GM23338 (cell line): ENCODE measurements at places on chromosomes 16 and 17.

DNA sequence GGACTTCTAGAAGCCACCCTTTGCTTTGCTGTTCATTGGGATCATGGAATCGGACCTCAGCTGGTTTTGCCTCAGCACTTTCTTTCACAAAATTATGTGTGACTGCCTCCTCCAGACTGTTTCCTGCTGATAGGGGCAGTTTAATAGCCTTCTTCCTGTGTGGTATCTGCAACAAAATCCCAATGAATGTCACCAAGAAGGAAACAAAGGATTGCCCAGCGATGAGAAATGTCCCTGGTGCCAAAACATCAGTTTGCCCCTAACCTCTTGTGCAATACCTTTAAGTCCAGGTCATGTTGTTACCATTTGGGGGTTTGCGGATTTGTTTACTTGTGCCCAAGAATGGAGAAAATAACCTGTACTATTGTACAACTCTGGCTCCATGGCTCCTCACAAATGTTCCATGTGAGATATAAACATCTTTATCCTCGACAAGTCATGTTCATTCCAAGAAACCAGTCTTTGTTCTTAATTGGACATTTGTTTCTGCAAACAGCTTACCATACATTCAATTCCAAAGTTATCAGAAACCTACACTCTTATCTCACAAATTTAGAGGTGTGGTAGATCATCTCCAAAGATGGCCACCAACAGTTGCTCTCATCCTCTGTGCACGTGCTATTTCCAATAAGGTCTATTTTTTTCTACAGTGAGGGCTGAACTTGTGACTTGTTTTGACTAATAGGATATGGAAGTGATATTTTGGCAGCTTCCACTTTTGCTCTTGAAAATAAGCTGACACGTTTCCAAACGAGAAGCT is 14.8 kb downstream of the TAC4 start:
- DNase-seq, result no peak
- peaks cover 18% of the 10 kb centered on the region; the same call in 1 of the 2 replicates for H3K36me3 ChIP-seq
- no peaks in the 10 kb centered on the region for H3K27me3 ChIP-seq
- H3K4me3 ChIP-seq, result no peak overlapping the region
- H3K27ac ChIP-seq, result 0 out of 2 replicates have a peak overlapping the region, but pooled peaks have one; percentile 26

DNA sequence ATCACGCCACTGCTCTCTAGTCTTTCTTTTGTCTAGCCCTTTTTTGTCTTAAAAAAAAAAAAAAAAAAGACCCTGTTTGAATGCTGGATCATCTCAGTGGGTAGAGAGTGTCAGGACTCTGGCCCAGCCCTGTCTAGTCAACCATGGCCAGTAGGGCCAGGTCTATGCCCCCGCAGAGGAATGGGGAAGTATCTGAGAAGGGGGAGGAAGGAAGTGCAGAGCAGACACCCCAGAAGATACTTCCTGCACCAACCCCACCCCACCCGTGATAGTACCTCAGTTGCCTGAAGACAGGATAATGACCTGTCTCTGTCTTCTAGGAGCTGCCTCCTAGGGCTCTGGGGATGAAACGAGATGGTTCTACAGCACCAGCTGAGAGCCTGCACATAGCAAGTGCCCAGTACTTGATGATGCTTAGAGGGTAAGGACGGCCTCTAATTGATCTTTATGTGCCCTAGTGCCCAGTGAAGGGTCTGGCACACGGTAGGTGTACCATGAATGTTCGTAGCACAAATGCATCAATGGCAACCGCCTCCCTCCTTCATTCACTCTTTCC is 55.4 kb downstream of the ABAT start:
- H3K4me3 ChIP-seq, result no peak overlapping the region
- no peaks in the 10 kb centered on the region for H3K36me3 ChIP-seq
- H3K27me3 ChIP-seq, result no peaks in the 10 kb centered on the region
- no peak for DNase-seq

DNA sequence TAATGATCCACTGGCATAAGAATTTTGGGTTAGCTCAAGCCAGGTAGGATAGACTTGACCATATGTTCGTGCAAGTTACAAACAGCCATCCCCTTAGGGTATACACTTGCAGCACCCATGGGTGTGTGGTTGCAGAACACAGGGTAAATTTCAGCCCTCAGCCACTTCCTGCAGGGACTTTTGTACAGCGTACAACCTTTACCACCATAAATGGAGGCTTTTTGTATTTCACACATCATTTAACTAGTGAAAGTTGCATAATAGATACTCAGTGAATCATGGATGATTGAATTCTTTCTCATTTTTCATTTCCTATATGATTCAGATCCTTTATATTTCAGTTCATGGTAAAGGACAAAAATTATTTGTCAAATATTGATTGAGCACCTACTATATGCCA is 473.9 kb downstream of the CDH13 start:
- H3K4me1 ChIP-seq, result no peaks in the 10 kb centered on the region
- no peaks in the 10 kb centered on the region for H3K27me3 ChIP-seq
- H3K27ac ChIP-seq, result no peak overlapping the region
- no peaks in the 10 kb centered on the region for H3K36me3 ChIP-seq

GRCh38 chr16:70460737-70461261 is 6.4 kb downstream of the FCSK start:
- no peaks in the 10 kb centered on the region for H3K27me3 ChIP-seq
- DNase-seq, result no peak
- no peak overlapping the region for H3K27ac ChIP-seq
- H3K4me3 ChIP-seq, result no peak overlapping the region
- no peaks in the 10 kb centered on the region for H3K4me1 ChIP-seq

GRCh38 chr17:80082403-80083135 is 18.8 kb upstream of the GAA start:
- peaks cover 12% of the 10 kb centered on the region for H3K4me1 ChIP-seq
- DNase-seq, result peak; percentile 85
- H3K27me3 ChIP-seq, result no peaks in the 10 kb centered on the region
- H3K36me3 ChIP-seq, result no peaks in the 10 kb centered on the region
- H3K27ac ChIP-seq, result no peak overlapping the region

DNA sequence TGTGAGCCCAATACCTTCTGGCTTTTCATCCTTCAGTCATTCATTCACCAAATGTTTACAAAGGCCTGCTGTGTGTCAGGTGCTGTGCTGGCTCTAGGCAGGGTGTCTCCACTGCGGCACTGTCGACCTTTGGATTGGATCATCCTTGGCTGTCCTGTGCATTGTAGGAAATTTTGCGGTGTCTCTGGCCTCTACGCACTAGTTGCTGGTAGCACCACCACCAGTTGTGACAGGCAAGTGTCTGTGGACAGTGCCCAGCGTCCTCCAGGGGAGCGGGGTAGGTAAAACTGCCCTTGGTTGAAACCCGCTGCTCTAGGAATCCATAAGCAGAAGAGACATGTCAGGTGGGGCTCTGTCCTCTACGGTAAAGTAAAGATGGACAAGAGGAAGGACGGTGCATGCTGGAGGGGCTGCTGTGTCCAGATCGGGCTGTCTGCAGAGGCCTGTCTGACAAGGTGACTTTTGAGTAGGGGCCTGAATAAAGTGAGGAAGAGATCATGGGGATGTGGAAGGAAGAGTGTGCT is 123.7 kb downstream of the SNX29 start:
- H3K4me1 ChIP-seq, result no peaks in the 10 kb centered on the region; the same call in 1 of the 2 replicates
- H3K27ac ChIP-seq, result no peak overlapping the region
- H3K4me3 ChIP-seq, result no peak overlapping the region
